Non-pigmented ciliary epithelial cell (primary cell): ENCODE measurements at places on chromosomes 3 and 15.

DNA sequence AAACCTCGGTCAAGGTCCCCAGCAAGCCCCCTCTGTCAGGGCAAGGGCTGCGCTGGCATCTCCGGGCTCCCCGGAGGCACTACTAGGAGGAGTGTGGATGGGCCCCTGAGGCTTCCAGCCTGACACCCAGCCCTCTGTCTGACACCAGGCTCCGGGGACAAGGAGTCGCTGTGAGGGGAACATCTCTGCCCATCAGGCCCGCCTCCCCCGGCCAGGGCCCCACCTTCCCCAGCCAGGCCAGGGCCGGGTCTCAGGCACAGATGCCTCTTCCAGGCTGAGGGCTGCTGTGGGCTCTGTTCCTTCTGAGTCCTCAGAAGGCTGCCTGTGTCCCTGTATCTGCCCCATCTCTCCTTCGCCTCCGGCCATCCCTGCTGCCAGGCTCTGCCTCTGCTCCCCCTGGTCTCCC lies 15.8 kb downstream of the CSPG4 start:
- DNase-seq = no peak

DNA sequence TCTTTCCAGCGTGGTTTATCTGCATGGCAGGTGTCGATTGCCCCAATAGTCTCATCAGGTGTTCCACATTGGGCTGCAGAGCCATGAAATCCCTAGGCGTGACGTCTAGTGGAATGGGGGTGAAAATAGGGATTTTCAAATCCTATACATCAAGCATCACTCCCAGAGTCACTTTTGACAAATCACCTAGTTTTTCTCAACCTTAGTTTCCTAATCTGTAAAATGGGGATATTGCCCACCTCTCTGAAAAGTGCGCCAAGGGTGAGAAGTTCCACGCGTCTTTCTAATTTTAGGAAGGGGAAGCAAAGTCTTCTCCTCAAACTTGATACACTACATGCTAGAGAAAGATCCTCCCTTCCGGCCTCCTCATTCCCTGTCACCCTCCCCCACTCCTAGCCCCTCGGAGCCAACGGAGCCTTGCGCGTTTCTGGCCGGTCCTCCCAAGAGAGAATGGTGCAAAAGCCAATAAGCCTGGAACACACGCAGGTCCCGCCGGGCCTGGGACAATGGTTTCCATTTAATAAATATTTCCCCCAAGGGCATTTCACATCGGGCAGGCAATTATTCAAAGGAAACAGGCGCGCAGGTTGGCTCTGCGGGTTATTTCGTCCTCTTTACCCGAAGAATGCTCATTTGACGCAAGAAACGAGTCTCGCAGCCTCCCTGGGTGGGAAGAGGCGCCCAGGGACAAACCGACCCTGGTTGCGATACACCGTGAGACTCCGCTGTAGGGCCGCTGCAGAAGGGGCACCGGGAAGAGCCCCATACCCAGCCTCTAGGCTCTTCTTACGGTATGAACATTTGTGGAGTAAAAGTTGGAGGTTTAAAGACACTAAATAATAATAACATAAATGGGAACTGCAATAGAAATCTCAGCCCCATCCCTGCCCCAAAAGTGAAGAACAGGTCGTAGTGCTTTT lies 1.2 kb upstream of the SOX14 start:
- no peak for DNase-seq

DNA sequence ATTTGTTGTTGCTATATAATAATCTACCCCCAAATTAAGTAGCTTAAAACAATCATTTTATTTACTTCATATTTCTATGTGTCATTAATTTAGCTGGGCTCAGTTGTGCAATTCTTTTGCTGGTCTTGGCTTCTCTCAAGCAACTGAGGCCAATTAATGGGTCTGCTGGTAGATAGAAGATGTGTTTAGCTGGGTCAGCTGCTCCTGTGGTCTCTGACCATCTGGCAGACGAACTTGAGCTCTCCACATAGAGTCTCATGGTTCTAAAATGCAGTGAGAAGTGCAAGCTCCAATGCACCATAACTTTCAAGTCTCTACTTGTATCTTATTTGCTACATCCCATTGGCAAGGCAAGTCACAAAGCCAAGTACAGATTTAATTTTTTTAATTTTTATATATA lies 515.6 kb downstream of the ZIC1 start:
- no peak for DNase-seq

DNA sequence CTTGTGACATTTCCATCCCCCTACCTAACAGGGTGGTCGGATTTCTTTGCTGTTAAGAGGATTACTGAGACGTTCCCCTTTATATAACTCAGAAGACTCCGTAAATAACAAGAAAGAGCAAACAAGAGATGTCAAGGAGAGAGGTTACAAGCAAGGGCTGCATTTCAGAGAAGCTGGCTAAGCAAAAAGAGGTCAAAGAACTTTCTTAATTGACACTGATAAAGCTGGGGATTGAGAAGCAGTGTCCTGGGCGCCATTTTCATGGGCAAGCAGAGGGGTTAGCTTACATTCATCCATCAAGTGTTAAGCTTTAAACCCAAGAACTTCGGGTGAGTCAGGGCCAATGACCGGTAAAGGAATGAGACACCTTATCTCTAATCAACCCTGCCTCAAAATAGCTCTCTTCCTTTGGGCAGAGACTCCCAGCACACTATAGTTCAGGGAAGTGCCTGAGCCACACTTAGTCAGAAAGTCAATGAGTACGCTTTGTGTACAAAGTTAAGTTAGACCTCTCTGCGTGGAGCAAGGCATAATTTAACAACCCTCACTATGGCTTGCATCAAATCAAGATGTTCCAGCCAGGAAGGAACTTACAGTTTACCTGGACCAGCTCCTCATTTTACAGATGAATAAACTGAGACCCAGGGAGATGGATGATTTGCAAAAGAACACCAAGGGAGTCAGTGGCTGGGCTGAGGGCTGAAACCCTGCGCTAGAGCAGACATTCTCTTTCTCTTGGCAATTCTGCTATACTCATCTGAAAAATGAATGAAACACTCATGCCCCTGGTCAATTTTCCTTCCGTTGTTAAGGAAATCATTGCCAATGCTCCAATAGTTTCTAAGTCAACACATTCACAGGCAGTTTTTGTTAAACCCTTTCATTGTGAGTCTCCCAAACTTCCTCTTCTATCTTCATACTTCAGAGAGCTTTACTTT lies 44.6 kb downstream of the CCNL1 start:
- no peak for DNase-seq
